ENCODE measurements at places on chromosomes 5 and 9.

DNA sequence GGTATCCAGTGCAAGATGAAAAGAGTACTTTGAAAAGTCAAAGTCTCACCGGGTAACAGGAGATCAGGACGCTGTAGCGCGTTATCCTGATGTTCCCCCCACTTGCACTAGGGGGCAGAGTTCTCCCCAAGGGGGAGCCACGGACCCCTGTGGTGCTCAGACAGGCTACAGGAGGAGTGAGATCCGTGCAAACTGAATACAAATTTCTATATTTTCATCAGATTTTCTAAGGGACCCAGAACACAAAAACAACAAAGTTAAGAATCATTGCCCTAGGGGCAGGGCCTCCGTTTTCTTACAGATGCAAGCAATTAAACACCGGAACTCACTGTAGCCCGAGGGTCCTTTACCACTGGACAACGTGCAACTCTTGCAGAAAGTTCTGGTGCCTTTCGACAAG lies 2.0 kb downstream of the MYO10 start:
- DNase-seq = peak; percentile 84

- no peak for DNase-seq
These were observed 74.1 kb upstream of the SH3PXD2B start for GRCh38 chr5:172528440-172528839.

- peak; percentile 57 for DNase-seq
These were observed 150.0 kb downstream of the CDC42SE2 start for GRCh38 chr5:131413605-131414559.

GRCh38 chr9:3828495-3828894 lies 302.7 kb upstream of the RFX3 start:
- no peak for DNase-seq

GRCh38 chr9:130426883-130427282 lies 17.9 kb upstream of the ASS1 start:
- DNase-seq = no peak

DNA sequence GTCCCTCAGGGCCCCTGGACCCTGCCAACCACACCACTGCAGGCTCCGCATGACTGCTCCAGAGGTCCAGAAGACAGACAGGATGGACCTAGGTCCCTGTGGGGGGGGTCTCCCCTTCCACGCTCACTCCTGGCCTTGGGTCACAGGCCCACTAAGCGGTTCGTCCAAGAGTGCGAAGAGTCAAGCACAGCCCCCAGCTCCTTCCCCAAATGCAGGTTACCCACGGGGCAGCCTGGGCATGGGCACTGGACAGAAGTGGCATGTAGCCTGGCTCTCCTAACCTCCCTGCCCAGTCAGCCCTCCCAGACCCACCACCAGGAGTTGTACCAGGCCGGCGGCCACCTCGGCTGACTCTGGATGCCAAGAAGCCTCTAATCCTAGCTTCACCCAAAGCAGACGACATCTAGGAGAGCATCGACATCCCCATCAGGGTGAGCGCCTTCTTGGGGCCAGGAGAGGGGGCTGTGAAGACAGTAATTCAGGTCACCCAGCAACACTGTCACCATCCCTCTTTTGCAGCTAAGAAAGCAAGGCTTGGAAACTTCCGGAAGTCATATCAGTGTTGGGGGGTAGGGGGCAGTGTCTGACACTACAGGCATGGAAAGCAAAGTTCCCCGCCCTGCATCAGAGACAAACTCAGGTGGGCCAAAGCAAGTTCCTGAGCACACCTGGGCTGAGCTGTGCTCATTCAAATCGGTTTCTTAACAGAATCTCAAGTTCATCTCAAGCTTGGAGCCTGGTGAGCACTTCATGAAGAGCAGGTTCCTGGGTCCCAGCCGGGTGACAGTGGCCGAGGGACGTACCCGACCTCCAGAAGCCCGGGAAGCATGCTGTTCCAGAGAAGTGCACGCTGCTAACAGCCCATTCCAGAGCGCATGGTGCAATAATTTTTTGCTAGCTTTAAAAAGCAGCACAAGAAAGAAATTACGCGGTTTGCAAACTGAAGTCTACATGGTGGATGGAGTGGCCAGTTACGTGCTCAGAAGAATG lies 68.7 kb downstream of the SEMA4D start:
- DNase-seq = peak; percentile 77

DNA sequence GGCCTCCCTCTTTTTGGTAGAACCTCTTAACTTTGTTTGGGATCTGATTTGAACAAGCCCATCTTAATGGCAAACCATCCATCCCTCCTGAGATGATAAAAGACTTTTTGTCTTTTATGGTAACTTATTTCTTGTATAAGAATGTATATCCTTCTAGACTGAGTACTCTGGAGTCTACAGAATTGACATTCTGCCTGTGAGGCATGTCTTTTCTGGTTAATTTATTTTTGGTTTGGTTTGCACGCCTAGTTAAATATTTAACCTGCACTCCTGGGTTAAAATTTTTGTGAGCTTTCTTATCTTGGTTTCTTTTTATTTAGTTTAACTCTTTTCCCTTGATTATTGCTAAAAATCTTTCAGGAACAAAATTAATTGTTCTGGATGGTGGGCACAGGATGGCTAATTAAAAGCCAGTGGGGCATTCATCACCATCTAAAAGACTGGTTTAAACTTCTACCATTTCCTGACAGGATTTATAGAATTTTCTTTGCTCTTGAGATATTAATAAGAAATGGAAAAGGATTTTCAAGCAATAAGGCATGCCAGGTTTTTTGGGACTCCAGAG lies 50.3 kb downstream of the PHAX start:
- DNase-seq = no peak

DNA sequence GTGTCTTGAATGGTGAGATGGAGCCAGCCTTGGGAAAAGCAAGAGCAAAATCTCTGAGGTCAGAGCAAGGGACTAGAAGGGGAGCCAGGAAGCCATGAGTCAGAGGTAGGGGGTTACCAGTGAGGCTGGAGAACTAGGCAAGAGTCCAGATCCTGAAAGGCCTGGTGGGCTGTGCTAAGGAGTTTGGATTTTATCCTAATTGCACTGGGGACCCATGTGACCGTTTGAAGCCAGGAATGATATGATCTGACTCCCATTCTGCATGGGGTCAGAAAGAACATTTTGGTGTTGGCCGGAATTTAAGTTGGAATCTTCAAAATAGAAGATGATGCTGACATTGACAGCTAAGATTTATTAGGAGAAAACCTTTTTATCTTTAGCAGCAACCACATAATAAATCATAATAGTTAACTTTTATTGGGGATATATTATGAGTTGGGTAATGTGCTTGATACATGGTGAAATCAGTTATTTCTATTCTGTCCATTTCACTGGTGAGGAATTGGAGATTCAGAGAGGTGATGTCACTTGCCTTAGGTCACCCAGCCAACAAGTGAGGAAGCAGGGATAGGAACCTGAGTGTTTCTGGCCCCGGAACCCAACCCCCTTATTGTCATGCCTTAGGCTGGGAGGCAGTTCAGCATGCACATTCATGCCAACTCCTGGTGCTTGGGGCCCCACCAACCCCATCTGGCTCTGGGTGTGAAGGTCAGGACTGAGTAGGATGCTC lies 61.5 kb upstream of the RARS1 start:
- no peak for DNase-seq

GRCh38 chr9:133794016-133794760 lies 56.0 kb upstream of the SARDH start:
- no peak for DNase-seq

- DNase-seq = no peak
These were observed 524.2 kb downstream of the SPATA31D1 start for GRCh38 chr9:82512728-82513127.

DNA sequence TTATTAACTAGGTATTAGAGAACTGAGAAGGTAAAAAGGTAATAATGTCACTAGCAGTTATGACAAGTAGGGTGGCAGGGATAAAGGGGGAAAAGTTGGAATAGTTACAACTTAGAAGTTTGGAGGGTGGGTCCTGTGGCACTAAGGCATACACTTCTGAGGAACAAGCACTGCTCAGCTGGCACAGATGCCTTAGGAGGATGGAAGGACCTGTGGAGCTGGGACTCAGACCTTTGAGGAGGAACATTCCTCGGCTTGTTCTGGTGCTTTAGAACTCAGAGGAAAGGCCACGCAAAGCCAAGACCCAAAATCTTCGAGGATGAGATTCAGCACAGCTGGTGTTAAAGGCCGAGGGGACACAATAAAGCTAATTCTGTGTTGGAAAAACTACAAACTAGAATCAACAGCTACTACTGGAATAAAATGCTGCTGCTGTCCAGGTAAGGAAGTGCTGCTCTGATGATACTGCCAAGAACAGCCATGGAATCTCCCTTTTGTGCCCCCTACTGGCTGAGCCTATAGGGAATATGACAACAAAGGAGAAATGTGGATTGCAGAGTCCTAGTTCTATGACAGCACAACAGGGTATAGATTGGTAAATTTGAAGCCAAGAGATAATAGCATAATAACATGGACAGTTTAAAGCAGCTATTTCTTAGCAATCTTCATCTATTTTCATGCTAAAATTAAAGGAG lies 126.7 kb downstream of the SLC25A46 start:
- peak; percentile 43 for DNase-seq

- DNase-seq = no peak
These were observed 107.1 kb downstream of the SAXO1 start for GRCh38 chr9:18925880-18926279.

GRCh38 chr5:167539747-167540146 lies 751.7 kb upstream of the WWC1 start:
- DNase-seq = no peak

DNA sequence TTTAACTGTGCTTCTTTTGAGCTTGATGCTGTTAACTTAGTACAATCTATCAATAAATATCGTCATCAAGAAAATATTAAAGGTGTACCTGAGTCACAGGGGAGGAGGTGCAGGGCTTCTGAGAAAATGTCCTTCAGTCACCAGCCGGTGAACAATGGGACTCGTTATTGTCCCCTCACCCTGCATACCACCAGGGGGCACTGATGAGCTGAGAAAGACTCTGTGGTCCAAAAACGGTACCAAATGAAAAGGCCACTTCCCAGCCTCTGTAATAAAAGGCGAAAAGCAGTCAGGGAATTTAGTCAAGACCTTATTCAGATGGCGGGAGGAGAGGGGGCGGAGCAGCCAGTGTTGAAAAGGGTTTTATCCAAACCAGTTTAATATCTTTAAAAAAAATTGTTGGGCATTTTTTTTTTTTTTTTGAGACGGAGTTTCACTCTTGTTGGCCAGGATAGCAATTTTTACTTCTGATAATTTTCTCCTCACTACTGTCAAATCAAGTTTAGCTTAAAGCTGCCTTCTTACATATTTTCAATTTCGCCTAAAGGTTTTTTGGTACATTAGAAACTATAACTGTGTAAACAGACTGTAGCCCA lies 271.9 kb upstream of the ADAMTS16 start:
- peak; percentile 67 for DNase-seq

DNA sequence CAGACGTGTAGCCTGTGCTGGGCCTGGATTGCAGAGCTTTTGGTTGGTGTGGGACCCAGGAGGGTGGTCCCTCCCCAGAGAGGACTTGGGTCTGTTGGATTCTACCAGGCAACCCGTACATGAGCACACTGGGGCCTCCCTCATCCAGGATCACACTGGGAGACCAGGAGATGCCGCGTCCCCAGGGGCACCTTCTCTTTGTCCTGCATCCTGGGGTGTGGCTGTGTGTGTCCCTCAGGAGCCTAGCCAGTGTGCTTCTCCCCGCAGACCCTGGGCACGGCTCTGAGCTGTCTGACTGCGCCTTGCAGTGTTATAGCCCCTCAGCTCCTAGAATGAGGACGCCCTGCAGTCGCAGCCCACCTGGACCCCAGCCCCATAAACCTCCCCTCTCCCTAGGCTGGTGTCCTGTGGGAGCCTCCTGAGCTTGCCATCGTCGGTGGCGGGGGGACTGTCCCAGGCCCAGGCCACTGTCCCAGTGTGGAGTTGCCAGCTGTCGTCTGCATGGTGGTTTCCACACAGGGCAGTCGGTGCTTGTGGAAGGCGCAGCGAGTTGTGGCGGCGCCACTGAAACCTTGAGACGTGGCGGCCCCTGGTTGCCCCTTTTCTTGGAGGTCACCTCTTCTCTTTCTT lies 27.6 kb downstream of the CEP72 start:
- no peak for DNase-seq

GRCh38 chr5:51072937-51073336 lies 310.3 kb upstream of the ISL1 start:
- no peak for DNase-seq

DNA sequence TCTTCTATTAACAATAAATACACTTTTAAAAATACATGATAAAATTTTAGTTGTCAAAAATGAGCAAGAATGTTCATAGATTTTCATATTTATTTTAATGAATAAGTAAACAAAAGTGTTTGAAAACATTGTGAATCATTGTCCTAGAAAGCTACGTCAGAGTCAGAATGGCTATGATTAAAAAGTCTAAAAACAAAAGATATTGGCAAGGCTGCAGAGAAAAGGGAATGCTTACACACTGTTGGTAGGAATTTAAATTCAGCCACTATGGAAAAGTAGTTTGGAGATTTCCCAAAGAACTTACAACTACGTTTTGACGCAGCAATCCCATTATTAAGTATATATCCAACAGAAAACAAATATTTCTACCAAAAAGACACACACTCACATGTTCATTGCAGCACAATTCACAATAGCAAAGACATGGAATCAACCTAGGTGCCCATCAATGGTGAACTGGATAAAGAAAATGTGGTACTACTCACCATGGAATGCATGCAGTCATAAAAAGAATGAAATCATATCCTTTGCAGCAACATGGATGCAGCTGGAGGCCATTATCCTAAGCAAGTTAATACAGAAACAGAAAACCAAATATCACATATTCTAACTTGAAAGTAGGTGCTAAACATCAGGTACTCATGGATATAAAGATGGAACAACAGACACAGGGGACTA lies 49.2 kb upstream of the FBXL17 start:
- DNase-seq = no peak

GRCh38 chr5:68709239-68709638 lies 384.6 kb upstream of the SLC30A5 start:
- DNase-seq = no peak

GRCh38 chr9:128123451-128124080 lies 4.0 kb downstream of the PTGES2 start:
- DNase-seq = no peak

- no peak for DNase-seq
These were observed 344.7 kb upstream of the RGMB start for GRCh38 chr5:98428806-98429205.

Data from hematopoietic multipotent progenitor cell treated with erythropoietin and hydrocortisone succinate and interleukin-3 and kit ligand, for 4 days (in vitro differentiated cells).